NCI-H2171 (cell line): ENCODE measurements at places on chromosomes 5 and 9.

DNA sequence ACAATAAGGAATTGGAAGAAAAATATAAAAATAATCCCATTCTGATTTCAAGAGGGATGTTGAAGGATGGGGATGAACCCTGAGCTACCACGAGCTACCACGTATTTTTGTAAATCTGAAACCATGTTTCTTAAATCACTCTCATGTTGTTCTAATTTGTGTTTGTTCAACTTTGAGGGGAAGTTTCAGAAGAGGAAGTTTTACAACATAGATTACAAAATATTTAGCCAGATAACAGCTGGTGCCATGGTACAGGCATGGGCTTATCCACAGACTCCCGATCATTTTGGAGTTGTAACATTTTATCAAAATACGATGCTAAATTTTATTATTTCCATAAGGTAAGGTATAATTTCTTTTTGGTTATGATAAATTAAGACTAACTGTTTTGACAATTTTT, 15.2 kb downstream of the CCDC125 start:
- DNase-seq, result no peak

- DNase-seq, result no peak
Observed at GRCh38 chr5:151592855-151593408, 1.8 kb upstream of the FAT2 start.

DNA sequence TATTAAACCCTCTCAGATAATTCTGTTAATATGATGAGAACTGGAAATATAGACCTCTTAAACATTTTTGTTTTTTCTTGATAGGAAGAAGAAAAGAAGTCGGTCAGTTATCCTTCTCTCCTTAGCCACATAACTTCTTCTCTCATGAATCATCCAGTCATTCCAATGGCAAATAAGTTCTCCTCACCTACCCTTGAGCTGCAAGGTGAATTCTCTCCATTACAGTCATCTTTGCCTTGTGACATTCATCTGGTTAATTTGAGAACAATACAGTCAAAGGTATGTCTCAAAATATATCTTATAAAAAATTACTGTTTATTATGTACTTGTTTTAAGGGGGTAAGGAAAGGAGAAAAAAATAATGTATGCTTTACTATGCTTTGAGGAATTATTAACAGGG, 165.3 kb downstream of the MAN2A1 start:
- DNase-seq, result no peak

DNA sequence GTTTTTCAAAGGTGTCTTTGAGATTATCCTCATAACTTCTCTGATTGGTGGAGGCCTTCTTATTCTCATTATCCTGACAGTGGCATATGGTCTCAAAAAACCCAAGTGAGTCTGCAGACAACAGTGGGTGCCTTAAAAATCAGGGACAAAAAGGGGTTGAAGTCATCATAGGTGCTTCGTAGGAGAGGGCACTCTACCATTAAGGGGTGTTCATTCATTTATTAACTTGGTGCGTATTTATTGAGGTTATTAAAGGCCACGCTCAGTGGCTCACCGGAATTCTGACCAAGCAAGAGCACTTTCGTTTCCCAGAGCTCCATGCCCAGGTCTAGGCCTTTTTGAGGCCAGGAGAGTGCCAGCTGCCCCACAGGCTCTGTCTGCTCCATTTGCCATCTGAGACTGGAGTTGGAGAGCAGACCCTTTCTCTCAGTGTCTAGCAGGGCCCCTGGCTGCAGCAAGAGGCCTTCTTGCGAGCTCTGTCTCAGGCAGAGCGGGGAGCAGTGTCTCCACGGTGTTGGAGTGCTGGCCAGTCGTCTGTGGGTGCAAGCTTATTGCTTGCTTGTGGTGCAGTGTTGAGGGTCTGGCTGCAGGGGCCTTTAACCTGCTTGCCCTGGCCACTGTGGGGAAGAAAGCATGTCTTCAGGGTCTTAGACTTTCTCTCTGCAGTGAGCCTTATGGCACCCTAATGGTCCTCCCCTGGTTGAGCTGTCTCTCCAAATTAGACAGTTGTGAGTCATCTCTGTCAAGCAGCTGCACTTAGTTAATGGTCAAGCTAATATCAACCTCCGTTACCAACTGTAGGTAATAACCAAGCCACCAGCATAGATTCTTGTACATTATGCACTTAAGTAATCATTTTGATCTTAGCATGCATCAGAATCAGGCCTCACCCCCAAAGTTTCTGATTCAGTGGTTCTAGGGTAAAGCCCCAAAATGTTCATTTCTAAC, 62.6 kb downstream of the IL31RA start:
- no peak for DNase-seq

- no peak for DNase-seq
Observed at GRCh38 chr5:37206736-37207135, 42.4 kb downstream of the CPLANE1 start.

GRCh38 chr5:7755958-7756357, 95.0 kb downstream of the CFAP90 start:
- no peak for DNase-seq

DNA sequence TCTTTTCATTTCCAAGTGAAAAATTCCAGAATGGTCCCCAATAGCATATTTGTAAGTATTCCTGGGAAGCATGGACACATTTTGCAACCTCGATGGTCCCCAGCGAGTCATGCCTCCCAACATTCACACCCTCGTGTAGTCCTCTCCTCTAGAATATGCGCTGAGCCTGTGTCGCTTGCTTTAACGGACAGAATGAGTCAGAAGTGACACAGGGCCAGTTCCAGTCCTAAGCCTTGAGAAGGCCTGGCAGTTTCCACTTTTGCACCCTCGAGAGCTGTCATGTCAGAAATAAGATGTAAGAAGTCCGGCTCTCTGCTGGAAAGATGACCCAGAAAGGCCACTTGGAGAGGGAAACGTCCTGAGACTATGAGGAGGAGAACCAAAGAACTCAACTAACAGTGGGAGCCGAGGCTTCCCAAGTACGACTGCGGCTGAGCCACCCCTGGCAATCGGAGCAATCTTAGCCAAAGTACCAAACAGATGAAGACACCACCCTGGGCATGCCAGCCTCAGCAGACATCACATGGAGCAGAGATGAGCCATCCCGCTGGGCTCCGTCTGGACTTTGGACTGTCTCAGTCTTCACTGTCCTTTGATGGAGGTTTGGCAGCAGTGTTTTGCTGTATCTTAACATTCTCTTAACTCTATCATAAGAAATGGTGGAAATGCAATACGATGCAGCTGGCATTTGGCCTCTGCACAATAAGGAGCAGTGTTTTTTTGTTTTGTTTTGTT, 42.6 kb upstream of the GFPT2 start:
- DNase-seq, result no peak
